Activated CD4-positive, CD25-positive, alpha-beta regulatory T cell treated with anti-CD3 and anti-CD28 coated beads, Interleukin-2, amount 50 U/mL, for 72 hours (primary cell): ENCODE measurements at places on chromosomes 12 and 14.
A peak's percentile ranks its signal among the peaks of the same experiment; 100 is the strongest.

DNA sequence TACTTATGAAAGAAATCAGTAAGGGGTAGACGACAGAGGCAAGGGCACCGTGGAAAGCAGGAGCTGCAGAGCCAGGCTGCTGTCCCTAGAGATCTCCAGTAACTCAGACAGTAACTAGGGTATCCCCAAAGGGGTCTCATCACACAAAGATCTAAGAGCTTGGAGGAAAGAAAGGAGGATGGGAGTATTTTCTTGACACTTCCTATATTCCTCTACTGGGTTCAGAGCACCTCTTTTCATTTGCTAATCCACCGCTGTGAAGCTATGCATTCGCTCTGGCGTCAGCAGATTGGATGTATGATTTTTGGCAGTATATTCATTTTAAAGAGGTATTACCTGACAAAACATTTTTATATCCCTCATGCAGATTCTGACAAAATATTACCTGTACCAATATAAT is 12.6 kb downstream of the USP44 start:
- no peak for DNase-seq

- DNase-seq, result no peak
Measured at GRCh38 chr14:53982546-53982945, 25.9 kb upstream of the BMP4 start.

GRCh38 chr12:84920331-84920730 is 7.7 kb upstream of the SLC6A15 start:
- no peak for DNase-seq

- DNase-seq, result no peak
Measured at GRCh38 chr12:30329281-30329680, 366.4 kb downstream of the IPO8 start.

- no peak for DNase-seq
Measured at GRCh38 chr12:11071414-11071813, 9.3 kb upstream of the TAS2R46 start.

DNA sequence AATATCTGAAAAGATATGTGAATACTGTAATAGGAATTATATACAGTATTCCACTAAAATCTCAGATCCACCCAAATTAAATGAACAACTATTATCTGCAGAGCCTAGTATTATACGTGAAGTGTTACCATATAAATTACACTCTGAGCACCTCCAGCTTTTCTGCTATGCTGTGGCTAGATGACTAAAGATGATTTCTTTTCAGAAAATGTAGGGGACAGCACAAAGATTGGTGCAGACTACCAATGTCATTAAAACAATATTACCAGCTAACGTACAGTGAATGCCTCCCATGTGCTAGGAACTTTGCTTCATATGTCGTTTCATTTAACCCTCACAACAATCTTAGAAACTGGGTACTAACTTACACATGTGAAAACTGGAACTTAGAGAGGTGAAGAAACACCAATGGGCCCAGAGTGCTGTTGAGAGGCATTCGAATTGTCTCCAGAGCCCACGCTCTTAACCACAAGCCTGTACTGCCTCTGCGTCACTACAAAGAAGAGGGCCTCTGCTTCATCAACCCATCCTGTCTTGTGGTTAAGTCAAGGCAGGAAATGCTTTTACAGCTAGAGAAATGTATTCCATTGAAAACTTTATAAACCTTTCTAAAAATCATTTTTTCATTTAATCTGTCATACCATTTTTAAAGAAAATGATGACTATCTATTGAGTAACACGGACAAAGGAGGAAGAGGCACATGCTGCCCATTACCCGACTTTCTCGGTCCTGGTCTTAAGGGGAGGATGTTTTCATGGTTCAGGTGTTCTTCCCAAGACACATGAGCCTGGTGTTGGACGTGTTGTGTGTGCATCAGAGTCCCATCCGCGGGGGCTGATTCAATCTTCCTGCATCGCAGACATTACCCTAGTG is 1.3 kb downstream of the GPR65 start:
- peak; percentile 49 for DNase-seq

GRCh38 chr14:50559990-50560930 is at the start of gene ATL1:
Gene ATL1, plus strand, starts transcription at chr14:50560145. Its CDS starts 121 bp downstream, at chr14:50560266.
- peak; percentile 36 for DNase-seq

DNA sequence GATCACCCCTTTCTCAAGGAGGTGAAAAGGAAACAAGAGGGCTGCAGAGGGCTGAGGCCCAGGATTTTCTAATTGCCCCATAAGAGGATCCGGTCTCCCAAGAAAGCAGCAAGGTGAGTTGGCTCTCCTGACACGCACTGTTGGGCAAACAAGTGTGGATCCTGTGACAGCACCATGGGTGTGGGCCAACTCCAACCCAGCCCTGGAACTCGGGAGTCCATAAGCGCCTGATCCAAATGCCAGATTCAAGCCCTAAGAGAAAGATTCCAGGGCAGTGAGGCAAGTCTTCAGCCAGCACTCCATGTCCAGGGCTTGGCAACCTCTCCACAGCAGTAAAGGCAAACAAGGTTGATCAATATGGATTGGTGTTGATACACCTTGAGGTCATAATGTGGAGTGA is 33.1 kb downstream of the KCNA5 start:
- no peak for DNase-seq

DNA sequence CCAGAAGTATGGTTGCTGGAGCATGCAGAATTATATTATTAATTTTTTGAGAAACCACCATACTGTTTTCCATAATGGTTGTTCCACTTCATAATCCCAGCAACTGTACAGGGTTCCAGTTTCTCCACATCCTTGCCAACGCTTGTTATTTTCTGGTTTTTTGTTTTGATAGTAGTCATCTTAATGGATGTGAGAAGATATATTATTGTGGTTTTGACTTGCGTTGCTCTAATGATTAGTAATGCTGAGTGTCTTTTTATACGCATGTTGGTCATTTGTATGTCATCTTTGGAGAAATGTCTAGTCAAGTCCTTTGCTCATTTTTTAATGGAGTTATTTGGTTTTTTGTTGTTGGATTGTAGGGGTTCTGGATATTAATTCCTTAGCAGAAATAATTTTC is 58.1 kb downstream of the DAAM1 start:
- DNase-seq, result no peak

GRCh38 chr12:2637371-2637770 is 157.4 kb upstream of the FKBP4 start:
- DNase-seq, result no peak

GRCh38 chr12:116591855-116592637 is 32.9 kb downstream of the MAP1LC3B2 start:
- no peak for DNase-seq

- DNase-seq, result no peak
Measured at GRCh38 chr14:27427796-27428195, 830.0 kb upstream of the NOVA1 start.

GRCh38 chr14:68559949-68560348 is 232.9 kb downstream of the ZFP36L1 start:
- no peak for DNase-seq

- no peak for DNase-seq
Measured at GRCh38 chr12:130111965-130112496, 50.2 kb upstream of the FZD10 start.

DNA sequence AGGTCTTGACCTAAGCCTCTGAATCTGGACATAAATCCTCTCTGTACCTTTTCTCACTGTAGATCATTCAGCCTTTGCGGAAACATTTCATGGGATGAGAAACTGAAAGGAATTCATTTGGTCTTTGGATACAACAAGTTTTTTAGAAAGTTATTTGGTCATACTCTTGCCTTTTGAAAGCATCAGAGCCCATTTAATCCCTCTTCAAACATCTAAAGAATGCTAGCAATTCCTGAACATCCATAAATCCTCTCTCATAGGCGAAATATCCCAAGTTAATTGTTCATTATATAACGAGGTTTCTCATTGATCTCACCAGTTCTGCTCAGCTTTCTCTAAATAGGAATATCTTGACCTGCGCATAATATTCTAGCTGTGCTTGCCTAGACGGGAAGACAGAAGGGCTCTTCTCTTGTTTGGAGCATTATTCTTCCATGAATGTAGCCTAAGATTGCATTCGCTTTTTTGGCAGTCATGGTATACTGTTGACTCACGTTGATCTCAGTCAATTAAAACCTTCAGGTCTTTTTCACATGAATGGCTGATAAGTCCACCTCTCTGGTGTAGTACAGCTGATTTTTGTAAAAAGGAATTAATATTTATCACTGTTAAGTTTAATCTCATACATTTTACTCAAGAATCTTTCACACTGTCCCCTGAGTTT is 24.1 kb downstream of the NTN4 start:
- DNase-seq, result no peak

DNA sequence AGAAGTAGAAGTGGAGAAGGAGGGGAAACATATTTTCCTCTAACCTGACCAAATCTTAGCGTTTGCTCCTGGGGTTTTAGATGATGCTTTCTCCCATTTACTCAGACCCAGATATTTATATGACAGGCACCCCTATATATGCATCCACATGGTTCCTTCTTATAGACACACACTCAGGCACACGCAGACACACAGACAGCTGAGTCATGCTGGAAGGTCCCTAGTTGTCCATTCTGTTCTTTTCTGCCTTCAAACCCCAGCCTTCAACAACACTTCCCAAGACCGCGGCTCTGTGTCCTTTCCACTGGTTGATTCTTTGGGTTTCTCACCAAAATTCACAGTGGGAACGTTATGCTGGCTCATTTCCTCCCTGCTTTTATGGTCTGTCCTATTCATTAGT is 52.1 kb downstream of the HSPB8 start:
- no peak for DNase-seq

GRCh38 chr14:78567343-78567742 is 397.2 kb downstream of the NRXN3 start:
- no peak for DNase-seq

DNA sequence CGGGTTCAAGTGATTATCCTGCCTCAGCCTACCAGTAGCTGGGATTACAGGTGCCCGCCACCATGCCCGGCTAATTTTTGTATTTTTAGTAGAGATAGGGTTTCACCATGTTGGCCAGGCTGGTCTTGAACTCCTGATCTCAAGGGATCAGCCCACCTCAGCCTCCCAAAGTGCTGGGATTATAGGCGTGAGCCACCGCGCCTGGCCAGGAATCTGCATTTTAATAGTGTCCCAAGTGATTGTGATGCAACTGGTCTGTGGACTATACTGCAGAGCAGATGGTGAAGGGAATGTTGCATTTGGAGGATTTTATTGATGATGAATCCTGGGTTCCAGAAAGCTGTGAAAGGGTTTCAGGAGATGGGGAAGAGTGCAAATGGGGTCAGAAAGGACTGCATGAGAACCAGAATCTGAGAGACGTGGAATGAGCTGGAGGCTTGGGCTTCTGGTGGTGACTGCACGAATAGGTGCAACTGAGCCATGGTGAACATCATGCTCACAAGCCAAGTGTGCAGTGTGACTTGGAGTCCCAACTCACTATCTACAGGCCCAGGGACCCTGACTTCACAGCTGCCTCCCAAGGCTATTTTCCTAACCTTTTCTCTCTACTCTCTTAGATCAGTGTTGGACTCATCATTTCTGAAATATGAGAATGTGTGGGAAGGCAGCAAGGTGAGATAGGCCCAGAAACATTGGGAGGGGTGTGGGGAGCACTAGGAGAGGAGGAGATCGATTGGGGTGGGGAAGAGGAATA is 4.5 kb downstream of the RPS26 start:
- no peak for DNase-seq

DNA sequence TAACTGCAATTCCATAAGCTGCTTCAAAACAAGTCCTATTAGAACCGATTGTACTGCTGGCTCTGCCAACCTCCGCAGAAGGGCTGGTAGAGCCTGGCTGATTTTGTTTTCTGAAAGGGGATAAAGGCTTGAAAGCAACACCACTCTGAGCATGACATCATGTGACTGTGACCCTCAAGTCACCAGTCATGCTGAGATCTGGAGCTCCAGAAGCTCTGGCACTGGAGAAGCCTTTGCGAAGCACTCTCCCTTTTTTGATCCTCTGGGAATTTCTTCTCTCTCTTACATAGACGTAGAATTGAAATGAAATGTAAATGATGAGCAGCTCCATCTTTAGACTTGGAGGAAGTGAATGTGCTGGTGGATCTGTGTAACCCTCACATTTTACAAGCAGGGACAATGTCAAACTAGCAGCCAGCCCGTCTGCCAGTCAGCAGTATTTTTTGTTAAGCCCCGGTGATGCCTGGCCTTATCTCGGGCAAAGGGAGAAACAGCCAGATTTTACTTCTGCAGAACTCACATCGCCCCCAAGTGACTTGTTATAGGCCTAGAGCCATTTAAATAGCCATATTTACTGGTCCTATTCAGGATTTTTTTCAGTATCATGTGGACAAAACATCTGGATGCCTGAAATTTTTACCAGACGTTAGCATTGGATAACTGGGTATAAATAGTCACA is 112.1 kb upstream of the NPAS3 start:
- no peak for DNase-seq

DNA sequence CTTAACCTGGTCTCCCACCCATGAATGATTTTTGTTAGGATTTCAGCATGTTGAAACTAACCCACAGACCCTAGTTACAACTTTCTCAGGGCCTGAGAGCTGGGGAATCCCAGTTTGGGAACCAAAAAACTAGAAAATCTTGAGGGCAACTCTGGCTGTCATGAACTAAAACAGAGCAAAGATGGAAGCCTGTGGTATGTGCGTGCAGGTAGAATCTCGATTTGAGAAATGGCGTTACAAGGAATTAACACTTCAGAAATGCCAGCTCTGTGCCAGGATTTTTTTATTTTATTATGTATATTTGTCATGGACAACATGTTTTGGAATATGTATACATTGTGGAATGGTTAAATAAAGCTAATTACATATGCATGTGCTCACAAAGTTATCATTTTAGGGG is 36.4 kb upstream of the BCL2L14 start:
- no peak for DNase-seq

DNA sequence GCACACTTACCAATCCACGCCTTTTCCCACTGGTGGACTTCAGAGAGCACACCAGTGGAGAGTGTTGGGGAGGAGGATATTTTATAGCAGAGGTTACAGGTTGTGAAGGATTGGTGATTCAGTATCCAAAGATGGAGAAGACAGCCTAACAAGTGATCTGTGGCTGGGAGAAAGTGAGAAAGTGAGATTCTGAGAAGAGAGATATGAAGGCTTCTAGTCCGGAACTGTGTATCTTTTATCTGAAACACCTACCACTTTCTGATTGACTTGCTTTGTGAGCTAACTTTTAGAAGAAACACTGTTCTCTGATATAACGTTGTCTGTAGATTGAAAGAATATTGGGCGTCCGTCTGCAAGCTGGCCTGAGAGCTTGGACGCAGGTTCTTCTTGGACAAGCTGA is 24.0 kb downstream of the DYNC1H1 start:
- DNase-seq, result no peak

- DNase-seq, result no peak
Measured at GRCh38 chr12:117498256-117498655, 136.8 kb upstream of the NOS1 start.

DNA sequence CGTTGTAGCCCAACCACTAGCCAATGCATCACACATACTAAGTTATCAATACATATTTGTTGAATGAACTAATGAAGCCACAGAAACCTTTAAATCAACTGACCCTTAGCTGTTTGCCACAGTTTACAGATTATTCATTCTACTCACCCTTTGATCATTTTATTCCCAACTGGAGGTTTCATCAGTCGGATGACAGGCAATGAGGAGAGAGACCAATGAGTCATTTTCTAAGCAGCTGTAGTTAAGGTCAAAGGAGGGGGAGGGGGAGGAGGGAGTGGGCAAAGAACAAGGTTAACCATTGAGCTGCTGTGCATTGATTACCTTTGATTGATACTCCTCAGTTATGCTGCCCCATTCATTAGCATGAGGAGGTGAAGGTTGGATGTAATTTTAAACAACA is 469.5 kb downstream of the VRK1 start:
- no peak for DNase-seq

GRCh38 chr12:51392556-51393237 is 1.5 kb upstream of the GALNT6 start:
- peak; percentile 28 for DNase-seq

- DNase-seq, result no peak
Measured at GRCh38 chr12:115857160-115857920, 420.2 kb downstream of the MED13L start.
